ENCODE measurements at places on chromosomes 1 and 21. TPM values are rescaled to one million over a fixed set of nuclear protein-coding genes. Genes with fewer than 3 reads are reported as not detected.

The COL24A1 gene
- not detected for total RNA-seq

The TSPAN1 gene
- total RNA-seq: 0.13 TPM

The AADACL4 gene
- not detected for total RNA-seq

The C1orf167 gene
- 0.26 TPM for total RNA-seq

The DCST2 gene
- total RNA-seq: under 0.01 TPM

The FCMR gene
- total RNA-seq: 0.25 TPM

The PIK3R3 gene
- total RNA-seq: 16.3 TPM

The MSH4 gene
- 0.13 TPM for total RNA-seq

The USP25 gene
- 50.2 TPM for total RNA-seq

The GJA9 gene
- total RNA-seq: not detected

The TRAPPC10 gene
- 16.7 TPM for total RNA-seq

The LMX1A gene
- total RNA-seq: not detected

The RNU1-3 gene
- under 0.01 TPM for total RNA-seq

The MYBPHL gene
- total RNA-seq: not detected

The PRUNE1 gene
- total RNA-seq: 4.0 TPM

The C1QB gene
- not detected for total RNA-seq

The VN1R5 gene
- not detected for total RNA-seq

The AJAP1 gene
- total RNA-seq: under 0.01 TPM
